ENCODE measurements at places on chromosomes 6 and 20.

- no peak for DNase-seq
Observed at GRCh38 chr6:11445146-11445545, 92.4 kb upstream of the TMEM170B start.

DNA sequence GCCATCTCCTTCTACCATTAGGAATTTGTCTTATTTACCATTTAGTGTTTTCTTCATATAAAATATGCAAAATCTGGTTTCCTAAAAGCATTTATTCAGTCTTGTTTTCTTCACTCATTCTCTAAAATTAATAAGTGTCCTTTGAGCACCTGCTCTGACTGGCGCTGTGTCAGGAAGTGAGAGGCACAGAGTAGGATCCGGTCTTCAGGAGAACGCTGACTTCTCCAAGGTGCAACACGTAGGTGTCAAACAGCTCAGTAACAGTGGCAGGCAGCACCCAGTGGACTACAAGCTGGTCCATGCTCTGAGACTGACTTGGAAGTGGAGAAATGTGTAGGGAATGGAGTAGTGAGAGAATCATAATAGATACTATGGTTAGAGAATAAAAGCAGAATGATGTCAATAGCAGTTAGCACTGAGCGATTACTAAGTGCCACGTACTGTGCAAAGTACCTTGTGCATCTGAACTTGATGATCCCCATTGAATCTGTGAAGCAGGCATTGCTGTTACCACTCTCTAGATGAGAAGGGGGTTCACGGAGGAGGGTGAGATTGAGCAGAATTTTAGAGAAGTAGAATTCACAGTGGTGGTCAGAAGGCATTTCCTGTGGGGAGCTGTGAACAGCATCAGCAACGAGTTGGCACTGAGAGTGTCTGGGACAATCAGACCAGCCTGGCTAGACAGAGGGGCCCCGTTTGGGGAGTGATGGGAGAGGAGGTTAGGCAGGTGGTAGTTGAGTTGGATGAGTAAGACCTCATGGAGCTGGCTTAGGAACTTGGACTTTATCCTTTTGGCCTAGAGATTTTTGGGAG, 569.8 kb downstream of the QKI start:
- no peak for DNase-seq

- peak; percentile 55 for DNase-seq
Observed at GRCh38 chr6:158854214-158855101, 35.3 kb upstream of the EZR start.

DNA sequence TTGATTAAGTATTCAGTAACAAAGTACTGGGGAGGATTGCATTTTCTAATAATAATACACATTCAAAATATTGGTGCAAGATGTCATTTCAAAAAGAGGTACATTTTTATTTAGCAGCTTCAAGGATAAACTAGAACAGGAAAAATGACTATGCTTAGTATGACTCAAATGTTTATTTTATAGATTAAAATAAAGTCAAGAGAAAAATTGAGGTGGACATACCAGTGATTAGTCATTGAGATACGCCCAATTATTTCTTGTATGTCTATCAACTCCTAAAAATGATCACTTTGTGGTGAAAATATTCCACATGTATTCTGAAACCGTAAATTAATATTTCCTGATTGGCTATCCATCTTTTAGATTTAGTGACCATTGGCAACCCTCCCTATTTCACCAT, 96.7 kb downstream of the PHF3 start:
- no peak for DNase-seq

GRCh38 chr6:123804014-123804786, 535 bp downstream of the NKAIN2 start:
- DNase-seq: no peak

DNA sequence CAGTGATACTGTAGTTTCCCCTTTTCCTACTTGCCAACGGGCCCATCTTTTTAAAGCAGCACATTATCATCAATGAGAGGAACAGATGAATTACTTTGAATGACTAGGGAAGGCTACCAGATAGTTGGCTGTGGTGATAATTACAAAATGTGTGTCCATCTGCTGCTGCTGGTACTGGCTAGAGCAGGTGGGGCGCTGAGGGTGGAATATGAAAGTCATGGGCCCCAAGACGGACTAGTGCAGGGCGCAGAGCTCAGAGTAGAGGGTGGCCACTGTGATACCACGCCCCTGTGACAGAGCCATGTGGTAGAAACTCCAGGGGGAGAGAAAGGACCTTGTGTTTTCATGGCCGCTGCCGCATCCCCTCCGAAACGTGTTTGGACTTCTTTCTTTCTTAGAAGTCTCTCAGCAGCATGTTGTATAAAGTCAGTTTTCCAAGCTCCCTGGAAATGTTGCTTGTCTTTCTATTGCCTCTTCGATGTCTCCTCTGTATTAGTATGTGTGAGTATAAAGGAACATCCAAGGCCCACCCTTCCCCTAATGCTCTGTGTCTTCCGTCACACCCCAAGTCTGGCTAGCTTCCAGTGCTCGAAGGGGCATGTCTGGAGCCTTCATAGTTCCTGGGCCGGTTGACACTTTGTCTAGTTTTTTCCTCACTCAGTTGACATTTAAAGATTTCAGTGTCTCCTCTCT, 88.1 kb downstream of the PPP1R14C start:
- no peak for DNase-seq

DNA sequence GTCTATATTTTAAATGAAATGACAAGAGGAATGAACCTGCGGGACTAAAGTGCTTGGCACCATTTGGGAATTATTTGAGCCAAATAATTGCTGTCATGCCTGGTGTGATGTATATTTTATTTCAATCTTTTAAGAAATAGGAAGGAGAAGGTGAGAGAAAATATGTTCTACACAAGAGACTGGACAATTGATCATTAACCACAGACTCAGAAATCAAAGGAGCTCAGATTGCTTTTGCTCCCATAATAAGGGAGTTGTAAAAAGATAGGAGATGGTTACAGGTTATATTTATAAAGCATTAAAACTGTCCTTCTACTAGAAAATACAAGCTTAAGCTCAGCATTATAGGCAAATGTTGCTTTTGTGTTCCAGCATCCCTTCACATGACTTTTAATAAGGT, 515.2 kb upstream of the SULF2 start:
- DNase-seq: no peak

DNA sequence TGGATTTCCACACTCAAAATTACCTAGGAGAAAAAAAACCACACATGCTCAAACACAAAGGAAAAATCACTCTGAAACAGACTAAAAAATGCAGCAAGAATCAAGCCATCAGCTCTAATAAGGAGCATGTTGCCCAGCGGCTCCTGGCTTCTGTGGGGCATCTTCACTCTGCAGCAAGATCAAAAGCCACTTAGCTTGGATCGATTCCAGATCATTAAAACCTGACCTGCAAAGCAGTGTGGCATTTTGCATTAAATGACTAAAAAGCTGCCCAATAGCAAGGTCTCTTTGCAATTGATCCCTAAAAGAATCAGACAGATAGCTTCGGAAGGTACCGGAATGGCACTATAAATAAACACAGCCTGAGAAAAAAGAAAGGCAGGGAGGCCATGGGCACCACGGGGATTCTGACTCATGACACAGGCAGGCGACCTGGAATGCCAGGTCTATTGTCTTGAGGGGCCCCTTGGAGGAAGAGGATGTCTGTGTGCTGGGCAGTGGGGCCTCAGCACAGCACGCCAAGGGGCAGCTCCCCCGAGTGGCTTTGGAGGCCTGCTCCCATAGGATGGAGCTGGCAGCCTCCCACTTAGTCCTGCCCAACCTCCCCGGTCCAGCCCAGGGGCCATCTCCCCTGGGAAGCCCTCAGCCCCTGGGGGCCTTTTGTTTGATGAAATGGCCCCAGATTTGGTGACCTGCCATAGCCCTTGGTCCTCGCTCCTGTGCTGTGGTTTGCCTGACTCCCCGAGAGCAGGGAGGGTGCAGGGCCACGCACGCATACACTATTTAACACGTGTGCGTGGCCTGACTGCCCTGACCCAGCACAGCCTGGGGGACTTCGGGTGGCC, 7.6 kb downstream of the LEMD2 start:
- no peak for DNase-seq

GRCh38 chr6:17393892-17394631, 667 bp downstream of the CAP2 start:
- no peak for DNase-seq

GRCh38 chr20:49484180-49485140, 2.0 kb upstream of the KCNB1 start:
- no peak for DNase-seq

GRCh38 chr6:10146715-10147451, 268.0 kb downstream of the TFAP2A start:
- peak; percentile 24 for DNase-seq

DNA sequence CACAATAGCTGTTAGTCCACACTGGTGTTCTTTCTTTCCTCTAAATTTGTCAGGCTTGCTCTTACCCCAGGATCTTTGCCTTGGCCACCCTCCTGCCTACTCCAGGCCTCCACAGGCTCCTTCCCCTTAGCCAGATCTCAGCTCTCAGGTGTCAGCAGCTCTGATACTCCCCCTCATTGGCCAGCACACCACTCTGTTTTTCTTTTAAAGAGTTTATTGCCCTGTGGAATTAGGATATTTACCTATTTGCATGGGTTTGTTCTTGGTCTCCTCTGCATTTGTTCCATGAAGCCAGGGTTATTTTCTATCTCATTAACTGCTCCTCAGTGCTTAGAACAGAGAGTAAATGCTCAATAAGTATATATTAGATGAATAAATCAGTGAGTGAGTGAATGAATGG, 36.8 kb downstream of the GCNT2 start:
- no peak for DNase-seq

- DNase-seq: no peak
Observed at GRCh38 chr20:6756693-6757595, 10.5 kb upstream of the BMP2 start.

- no peak for DNase-seq
Observed at GRCh38 chr6:34834789-34835518, 43.1 kb downstream of the BLTP3A start.

DNA sequence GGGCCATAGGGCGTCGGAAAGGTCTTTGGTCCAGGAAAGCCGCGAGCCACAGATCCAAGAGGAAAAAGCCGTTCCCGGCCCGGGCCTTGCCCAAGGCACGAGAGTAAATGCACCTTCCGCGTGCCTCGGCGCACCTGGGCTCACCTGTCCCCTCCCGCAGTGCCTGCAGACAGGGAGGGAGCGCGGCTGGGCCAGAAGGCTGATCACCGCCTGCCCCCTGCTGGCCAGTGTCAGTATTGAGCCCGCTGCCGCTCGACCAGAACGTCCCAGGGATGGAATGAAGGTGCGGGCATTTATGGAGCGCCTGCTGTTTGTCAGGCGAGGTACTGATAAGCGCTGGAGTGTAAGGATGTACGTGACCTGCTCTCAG, 679 bp upstream of the LPIN3 start:
- DNase-seq: peak; percentile 75

GRCh38 chr6:4813055-4813454, 36.9 kb downstream of the CDYL start:
- no peak for DNase-seq

GRCh38 chr6:7671581-7671980, 54.3 kb upstream of the BMP6 start:
- no peak for DNase-seq

DNA sequence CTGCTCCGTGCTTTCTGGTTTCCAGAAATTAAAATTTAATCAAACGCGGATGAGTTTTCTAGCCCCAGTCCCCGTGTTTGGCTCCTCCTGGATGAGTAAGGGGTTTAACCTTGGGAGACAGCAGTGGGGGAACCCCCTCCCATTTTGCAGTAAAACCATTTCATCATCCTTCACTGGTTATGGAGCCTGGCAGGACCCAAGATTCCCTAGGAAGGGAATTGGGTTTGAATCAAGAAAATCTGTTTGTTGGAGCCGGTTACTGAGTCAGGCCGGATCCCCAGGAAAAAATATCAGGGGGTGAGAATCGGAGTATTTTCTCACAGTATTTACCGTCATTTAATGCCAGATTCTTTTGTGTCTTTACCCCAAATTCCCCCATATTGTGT, 754 bp downstream of the YWHAB start:
- DNase-seq: no peak

DNA sequence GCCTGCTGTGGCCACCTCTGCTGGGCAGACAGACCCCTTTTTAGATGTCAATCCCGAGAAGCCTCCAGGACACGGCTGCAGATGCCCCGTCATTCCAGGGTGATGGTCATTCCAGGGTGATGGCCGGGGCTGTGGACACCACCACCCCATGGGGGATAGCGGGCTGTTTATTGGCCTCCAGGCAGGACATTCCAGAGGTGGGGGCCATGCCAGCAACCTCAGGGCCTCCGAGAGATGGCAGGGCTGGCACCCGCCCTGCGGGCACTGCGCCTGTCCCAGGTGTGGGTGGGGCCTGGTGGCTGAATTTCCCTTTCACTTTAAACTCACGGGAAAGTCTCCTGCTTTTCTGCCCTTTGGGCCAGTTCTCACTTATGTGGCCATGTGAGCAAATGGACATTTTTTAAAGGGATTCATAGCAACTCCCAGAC, 14.5 kb downstream of the COL9A3 start:
- no peak for DNase-seq

DNA sequence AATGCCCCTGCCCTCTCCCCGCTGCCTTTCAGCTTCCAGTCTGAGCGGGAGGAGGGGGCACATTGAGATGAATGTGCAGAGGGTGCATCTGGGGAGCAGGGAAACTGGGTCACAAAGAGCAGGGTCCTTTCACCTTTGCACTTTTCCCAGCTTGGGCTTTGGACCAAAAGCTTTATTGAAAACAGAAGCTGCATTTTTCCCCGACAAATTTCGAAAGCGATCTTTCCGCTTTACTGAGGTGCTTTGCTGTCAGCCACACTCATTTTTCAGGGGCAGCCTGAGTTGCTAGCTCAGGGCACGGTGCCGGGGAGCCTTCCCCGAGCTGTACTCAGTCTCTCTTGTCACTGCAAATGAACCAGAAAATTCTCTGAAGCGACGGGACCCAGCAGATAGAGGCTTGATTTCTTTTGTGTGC, 283.7 kb upstream of the SOX4 start:
- no peak for DNase-seq

GRCh38 chr6:90008908-90009501, 114.7 kb downstream of the GJA10 start:
- no peak for DNase-seq

DNA sequence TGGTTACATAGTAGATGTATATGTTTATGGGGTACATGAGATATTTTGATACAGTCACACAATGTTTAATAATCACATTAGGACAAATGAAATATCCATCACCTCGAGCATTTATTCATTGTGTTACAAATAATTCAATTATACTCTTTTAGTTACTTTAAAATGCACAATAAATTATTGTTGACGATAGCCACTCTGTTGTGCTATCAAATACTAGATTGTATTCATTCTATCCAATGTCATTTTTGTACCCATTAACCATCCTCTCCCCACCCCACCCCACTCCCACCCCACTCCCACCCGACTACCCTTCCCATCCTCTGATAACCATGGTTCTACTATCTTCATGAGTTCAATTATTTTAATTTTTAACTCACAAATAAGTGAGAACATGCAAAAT, 585.4 kb downstream of the CDH26 start:
- DNase-seq: no peak

All from DND-41 (cell line).